Hindlimb muscle (tissue), 1 donor: ENCODE measurements at places on chromosomes 12 and 14.

- no peak for DNase-seq
Observed at GRCh38 chr14:72033365-72033764, 101.1 kb downstream of the RGS6 start.

DNA sequence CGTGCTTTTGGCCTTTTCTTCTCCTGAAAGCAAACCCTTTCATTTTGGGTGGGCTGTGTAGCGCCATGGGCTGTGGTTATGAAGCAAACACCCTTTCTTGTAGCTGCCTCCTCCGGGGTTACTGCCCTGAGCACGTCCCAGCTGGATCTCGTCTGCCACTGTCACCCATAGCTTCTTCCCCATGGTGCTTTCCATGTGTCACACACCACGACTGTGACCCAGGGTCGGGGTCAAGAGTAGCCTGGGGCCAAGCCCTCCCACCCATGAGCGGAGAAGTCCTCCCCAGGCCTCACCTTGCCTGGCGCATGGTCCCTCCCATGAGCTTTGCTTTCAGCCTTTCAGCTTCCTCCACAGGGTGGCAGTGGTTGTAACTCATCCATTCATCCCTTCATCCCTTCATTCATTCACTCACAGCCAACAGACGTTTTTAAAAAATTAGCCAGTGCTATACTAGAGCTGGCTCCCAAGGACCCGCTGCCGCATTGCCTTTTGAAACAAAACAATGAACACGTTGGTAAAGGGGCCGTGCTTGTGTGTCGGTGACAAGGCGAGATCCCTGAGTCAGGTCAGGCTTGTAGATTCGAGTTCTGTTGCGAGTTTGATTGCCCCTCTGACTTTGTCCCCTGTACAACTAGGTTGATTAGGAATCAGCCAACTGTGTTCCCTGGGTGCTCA lies 29.5 kb downstream of the MEG3 start:
- no peak for DNase-seq

DNA sequence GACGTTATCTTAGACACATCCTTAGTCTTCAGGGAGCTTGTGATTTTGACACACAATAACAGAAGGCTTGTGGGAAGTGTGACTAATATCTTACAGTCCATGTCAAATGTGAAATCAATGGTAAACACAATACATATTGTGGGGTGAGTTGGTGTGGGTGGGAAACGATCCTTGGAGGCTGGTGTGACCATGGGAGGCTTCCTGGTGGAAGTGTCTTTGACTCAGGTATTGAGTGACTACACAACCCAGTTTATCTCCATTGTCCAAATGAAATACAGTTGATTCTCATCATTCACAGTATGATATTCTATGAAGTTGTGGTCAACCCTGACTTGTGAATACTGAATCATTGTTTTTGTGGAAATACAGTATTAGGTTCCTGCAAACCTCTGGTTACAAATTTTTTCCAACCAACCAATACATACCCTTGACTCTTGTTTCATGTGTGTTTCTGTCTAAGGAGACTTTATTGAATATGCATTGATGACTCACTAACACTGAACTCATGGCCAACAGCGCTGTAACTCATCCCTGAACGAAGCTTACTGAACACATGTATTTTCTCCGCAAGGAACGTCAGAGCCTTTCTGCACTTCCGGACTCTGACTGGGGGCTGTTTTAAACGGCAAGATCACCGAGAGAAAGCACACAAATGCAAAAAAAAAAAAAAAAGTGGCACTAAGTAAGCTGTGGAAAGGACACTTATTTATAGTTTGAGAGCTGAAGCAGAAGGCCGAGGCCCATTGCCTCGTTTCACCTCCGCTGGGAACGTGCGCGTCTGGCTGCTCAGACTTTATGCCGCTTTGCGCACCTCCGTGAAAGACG lies 59.0 kb downstream of the CLMN start:
- DNase-seq = no peak

GRCh38 chr14:92464716-92465115 lies 48.9 kb upstream of the RIN3 start:
- no peak for DNase-seq

GRCh38 chr14:64702493-64703394 lies 1.5 kb upstream of the PLEKHG3 start:
- DNase-seq = no peak

DNA sequence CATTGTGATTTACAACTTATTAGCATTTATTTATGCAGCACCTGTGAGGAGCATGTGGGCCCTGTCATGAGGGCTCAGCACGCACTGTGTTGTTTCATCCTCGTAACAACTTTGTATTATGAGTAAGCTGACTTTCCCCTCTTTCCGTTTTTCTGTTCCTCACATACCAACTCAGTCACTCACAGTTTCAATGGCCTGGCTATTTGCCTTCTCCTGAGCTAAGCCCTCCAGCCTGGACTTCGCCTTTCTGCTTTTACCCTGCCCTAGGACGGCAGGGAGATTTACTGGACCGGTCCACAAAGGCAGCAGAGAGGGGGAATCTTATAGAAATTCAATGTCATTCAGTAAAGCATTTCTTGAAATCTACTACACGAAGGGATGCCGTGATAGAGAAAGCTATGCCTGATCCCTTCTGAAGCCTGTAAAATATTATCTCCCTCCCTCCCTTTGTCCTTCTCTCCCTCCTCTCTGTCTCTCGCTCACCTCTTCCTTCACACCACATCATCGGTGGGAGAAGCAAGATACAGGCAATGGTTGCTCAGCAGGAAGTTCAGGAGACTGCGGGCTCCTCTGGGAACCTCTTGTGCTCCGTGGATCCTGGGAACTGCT lies 219.2 kb upstream of the TBX3 start:
- no peak for DNase-seq

- no peak for DNase-seq
Observed at GRCh38 chr12:24066865-24067264, 117.4 kb upstream of the SOX5 start.

GRCh38 chr12:121874071-121874470 lies 14.5 kb upstream of the PSMD9 start:
- DNase-seq = no peak

DNA sequence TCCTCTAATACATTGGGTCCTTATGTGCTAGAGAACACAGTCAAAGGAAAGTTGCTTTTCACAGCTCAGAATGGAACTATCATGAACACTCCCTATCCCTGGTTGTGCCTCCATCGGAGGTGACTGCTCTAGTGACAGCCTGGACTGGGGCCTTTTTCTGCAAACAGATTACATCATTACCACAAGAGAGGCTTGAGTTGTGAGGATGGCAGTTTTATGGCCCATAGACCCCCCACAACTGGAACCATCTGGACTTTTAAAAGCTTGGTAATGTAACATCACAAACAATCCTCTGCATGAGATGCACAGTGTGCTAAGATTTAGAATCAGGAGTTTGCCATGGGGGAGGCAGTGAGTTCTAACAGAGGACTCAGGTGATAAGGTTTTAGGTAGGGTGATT lies 46.6 kb upstream of the WSCD2 start:
- DNase-seq = no peak

DNA sequence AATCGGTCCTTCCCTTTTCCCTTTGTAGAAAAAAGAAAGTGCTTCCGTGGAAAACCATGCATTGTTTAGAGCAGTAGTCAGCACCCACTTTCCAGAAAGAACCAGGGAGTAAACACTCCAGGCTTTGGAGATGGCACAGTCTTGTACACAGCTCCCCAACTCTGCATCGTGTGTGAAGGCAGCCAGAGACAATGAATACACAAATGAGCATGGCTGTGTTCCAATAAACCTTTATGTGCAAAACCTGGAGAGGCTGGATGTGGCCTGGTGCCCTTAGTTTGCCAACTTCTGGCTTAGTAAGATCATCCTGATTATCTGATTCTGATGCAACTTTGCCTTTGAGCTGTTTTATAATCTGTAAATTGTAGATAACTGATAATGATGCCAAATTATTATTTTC lies 463.4 kb upstream of the TMEM132C start:
- DNase-seq = no peak

GRCh38 chr12:7959701-7960121 lies 23.7 kb upstream of the SLC2A3 start:
- no peak for DNase-seq

- peak; percentile 43 for DNase-seq
Observed at GRCh38 chr12:71276541-71276940, 118.7 kb upstream of the TSPAN8 start.

- no peak for DNase-seq
Observed at GRCh38 chr14:72796935-72797334, 97.0 kb downstream of the DPF3 start.

- DNase-seq = peak; percentile 56
Observed at GRCh38 chr12:106981788-106982187, 5.2 kb downstream of the MTERF2 start.

DNA sequence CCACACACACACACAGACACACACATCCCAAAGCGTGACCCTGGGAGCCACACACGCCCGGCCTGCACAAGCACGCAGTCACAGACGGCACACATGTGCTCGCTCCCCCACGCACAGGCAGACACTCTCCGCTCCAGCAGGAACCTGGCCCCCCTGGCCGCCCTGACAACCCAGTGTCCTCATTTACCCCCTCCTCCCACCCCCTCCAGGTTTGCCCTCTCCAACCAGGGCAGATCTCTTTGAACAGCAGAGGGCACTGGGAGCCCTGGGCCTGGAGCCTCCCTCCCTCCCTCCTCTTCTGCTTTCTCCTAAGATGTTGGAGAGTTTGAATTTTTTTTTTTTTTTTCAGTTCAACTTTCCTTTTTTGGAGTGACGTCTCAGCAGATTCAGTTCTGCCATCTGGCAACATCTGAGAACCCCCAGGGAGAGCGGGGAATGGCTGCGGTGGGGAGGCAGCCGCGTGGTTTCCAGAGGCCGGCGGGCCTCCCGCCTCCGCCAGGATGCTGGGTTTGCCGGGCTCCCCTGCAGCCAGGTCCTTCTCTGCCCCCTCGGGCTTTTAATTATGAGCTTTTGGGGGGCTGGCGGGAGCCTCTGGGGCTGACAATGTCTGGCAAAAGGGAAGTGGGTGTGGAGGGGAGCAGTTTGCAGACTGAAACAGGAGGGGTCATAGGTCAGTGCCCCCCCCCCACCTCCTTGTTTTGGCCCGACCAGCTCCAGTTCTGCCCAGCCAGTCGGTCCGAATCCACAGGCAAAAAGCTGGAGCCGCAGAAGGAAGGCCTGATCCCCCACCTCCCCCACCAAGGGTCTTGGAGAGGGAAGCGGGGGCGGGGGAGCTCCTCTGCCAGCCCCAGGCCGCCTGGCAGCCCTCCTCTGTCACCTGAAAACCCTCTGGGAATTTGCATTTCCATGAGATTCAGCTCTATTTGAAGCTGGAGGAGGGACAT lies 1.3 kb upstream of the NCOR2 start:
- DNase-seq = peak; percentile 88

- DNase-seq = peak; percentile 69
Observed at GRCh38 chr12:48350249-48351021, at the start of gene ZNF641. ZNF641 (minus strand) TSS chr12:48350919; CDS start chr12:48348090, 2,829 bp downstream.
